ENCODE measurements at places on chromosomes 6 and 20. TPM values are rescaled to one million over a fixed set of nuclear protein-coding genes. Genes with fewer than 3 reads are reported as not detected.

SCUBE3 gene
- total RNA-seq = 75.6 TPM

SFTA2 gene
- not detected for total RNA-seq

SLC22A2 gene
- not detected for total RNA-seq

RBM38 gene
- total RNA-seq = 9.6 TPM

EIF6 gene
- total RNA-seq = 46.2 TPM

BMP7 gene
- 1.5 TPM for total RNA-seq

F13A1 gene
- total RNA-seq = 156 TPM

GRCh38 chr6:156160795-156161165 lies 616.4 kb upstream of the ARID1B start:
- H3K27me3 ChIP-seq = no peaks in the 10 kb centered on the region
- H3K36me3 ChIP-seq = no peaks in the 10 kb centered on the region
- H3K4me1 ChIP-seq = no peaks in the 10 kb centered on the region
- no peak for DNase-seq

DNA sequence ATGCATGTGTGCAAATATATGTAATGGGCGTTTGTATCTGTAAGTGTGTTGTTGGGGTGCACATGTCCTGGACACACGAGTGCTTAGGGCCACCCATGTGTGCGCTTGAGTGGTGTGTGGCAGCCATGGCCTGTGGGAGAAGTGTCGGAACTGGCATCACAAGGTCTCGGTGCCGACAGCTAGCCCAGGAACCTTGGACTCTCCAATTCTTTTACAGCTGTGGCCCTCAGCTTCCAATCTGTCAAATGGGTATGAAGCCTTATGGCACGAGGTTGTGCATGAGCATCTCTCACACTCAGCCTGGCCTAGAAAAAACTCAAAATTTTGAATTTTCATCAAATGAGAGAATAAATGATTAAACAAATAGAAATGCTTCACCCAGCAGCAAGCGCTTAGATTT lies 42.0 kb downstream of the SPDEF start:
- no peaks in the 10 kb centered on the region for H3K27me3 ChIP-seq
- H3K27ac ChIP-seq = no peak overlapping the region
- H3K4me1 ChIP-seq = peaks cover 9% of the 10 kb centered on the region
- no peaks in the 10 kb centered on the region for H3K36me3 ChIP-seq
- no peak for DNase-seq

GRCh38 chr20:25368976-25369375 lies 21.7 kb downstream of the ABHD12 start:
- no peaks in the 10 kb centered on the region for H3K27me3 ChIP-seq
- no peaks in the 10 kb centered on the region for H3K4me1 ChIP-seq
- H3K4me3 ChIP-seq = no peak overlapping the region
- no peak for DNase-seq
- no peaks in the 10 kb centered on the region for H3K36me3 ChIP-seq

DNA sequence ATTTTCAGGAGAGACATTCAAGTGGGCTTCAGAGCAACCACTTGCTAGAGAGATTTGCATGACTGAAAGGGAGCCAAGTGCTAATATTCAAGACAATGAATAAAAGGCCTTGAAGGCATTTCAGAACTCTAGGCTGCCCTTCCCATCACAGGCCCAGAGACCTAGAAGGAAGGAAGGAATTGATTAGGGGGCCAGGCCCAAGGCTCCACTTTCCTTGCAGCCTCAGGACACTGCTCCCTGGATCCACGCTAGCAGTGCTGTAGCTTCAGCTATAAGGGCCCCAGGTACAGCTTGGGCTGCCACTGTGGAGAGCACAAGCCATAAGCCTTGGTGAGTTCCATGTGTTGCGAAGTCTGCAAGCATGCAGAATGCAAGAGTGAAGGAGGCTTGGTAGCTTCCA lies 731.9 kb upstream of the FLRT3 start:
- H3K4me1 ChIP-seq = no peaks in the 10 kb centered on the region
- H3K36me3 ChIP-seq = no peaks in the 10 kb centered on the region
- H3K27ac ChIP-seq = no peak overlapping the region
- H3K27me3 ChIP-seq = no peaks in the 10 kb centered on the region

DNA sequence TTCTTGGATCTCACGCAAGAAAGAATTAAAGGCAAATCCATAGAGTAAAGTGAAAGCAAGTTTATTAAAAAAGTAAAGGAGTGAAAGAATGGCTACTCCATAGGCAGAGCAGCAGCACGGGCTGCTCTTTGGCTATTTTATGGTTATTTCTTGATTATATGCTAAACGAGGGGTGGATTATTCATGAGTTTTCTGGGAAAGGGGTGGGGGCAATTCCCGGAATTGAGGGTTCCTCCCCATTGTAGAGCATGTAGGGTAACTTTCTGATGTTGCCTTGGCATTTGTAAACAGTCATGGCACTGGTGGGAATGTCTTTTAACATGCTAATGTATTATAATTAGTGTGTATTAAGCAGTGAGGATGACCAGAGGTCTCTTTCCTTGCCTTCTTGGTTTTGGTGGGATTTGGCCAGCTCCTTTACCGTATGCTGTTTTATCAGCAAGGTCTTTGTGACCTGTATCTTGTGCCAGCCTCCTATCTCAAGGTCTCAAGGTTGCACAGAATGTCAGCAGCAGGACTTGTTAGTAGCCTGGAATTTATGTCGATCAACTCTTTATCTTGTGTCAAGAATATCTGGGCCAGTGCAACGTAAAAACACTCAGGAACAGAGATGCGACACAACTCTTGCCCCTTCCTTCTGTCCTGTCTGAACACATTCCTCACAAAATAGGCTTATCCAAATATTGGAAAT lies 931.4 kb downstream of the QKI start:
- H3K27me3 ChIP-seq = no peaks in the 10 kb centered on the region
- DNase-seq = no peak
- H3K4me1 ChIP-seq = no peaks in the 10 kb centered on the region
- H3K4me3 ChIP-seq = no peak overlapping the region
- no peak overlapping the region for H3K27ac ChIP-seq

- peaks cover 10% of the 10 kb centered on the region for H3K36me3 ChIP-seq
- H3K4me3 ChIP-seq = no peak overlapping the region
- H3K4me1 ChIP-seq = peaks cover 17% of the 10 kb centered on the region
- H3K27me3 ChIP-seq = no peaks in the 10 kb centered on the region
- peak overlapping the region; percentile 36 for H3K27ac ChIP-seq
Observed at GRCh38 chr20:38986663-38987062, 24.5 kb downstream of the DHX35 start.

DNA sequence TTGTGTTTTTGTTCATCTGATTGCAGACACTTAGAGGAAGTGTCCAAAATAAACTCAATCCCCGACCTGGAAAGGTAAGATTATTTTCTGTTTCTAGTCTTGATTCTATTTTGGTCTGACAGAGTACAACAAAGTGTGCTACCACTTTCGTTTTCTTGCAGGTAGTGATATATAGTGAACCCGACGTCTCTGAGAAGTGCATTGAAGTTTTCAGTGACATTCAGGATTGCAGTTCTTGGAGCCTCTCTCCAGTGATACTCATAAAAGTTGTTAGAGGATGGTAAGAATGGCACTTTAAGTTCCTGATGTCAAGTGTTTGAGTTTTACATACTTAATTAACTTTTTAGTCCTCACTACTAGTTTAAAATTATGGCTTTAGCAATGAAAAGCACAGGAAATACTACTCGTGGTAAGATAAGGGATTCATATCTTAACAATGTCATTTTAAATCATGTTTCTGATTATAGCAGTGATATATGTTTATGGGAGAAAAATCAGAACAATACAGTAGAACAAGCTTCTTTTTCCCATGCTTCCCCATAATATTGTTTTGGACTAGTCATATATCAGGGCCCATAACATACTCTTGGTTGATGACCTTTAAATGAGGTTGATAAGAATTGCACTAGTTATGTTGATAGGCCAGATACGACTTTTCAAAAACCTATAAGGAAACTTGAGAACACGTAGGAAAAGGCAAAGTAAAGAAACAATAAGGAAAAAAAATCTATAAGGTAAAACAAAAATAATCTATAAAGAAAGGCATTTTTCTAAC lies 104.0 kb downstream of the RTN4IP1 start:
- DNase-seq = no peak
- H3K27ac ChIP-seq = no peak overlapping the region
- no peaks in the 10 kb centered on the region for H3K36me3 ChIP-seq
- H3K4me1 ChIP-seq = no peaks in the 10 kb centered on the region

- no peaks in the 10 kb centered on the region for H3K4me1 ChIP-seq
- no peak overlapping the region for H3K27ac ChIP-seq
- H3K27me3 ChIP-seq = no peaks in the 10 kb centered on the region
- no peak for DNase-seq
- H3K4me3 ChIP-seq = no peak overlapping the region
- peaks cover 35% of the 10 kb centered on the region for H3K36me3 ChIP-seq
Observed at GRCh38 chr20:38498909-38499308, 26.3 kb downstream of the RALGAPB start.

DNA sequence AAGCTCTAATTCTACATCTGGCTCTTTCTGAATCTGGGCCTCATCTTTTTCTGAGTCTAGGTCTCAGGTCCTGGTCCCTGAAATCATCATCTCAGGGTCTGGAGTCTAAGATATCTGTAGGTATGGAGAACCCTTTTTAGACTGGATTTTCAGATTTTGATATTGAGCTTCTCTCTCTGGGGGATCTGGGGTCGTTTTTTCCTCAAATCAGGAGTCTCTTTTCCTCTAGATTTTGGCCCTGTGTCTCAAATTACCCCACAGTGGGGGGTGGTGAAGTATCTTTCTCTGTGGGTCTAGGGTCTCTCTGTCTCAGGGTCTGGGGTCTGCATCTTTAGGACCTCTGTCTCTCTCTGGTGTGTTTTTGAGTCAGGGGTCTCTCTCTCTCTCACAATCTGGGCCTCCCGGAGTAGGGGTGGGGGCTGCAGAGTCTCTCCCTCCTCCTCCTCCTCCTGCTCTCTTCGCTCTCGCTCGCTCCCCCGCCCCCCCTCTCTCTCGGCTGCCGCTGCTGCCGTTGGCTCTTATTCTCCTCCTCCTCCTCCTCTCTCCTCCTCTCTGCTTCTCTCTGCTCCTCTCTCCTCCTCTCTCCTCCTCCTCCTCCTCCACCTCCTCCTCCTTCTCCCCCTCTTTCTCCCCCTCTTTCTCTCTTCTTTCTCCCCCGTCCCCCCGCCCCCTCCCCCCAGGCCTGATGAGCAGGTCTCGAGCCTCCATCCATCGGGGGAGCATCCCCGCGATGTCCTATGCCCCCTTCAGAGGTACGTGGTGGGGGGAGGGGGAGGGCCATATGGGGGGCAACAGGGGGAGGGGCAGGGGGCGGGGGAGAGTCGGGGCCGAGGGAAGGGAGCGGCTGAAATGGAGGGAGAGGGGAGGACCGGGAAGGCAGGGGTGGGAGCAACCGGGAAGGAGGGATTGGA lies at the start of gene SYNGAP1:
Gene SYNGAP1, plus strand, starts transcription at position 486 of the 911 bp plus-strand sequence. Its CDS starts 200 bp downstream, at position 686.
- no peaks in the 10 kb centered on the region for H3K27me3 ChIP-seq
- peaks cover 52% of the 10 kb centered on the region for H3K4me1 ChIP-seq
- peaks cover 10% of the 10 kb centered on the region for H3K36me3 ChIP-seq
- no peak for DNase-seq

- peaks cover 25% of the 10 kb centered on the region for H3K36me3 ChIP-seq
- no peaks in the 10 kb centered on the region for H3K27me3 ChIP-seq
- H3K4me1 ChIP-seq = no peaks in the 10 kb centered on the region
- H3K27ac ChIP-seq = no peak overlapping the region
Observed at GRCh38 chr6:89703292-89703691, 64.7 kb upstream of the LYRM2 start.

All from thoracic aorta (tissue), 2 donors.